ENCODE measurements at places on chromosomes 3 and 15.

DNA sequence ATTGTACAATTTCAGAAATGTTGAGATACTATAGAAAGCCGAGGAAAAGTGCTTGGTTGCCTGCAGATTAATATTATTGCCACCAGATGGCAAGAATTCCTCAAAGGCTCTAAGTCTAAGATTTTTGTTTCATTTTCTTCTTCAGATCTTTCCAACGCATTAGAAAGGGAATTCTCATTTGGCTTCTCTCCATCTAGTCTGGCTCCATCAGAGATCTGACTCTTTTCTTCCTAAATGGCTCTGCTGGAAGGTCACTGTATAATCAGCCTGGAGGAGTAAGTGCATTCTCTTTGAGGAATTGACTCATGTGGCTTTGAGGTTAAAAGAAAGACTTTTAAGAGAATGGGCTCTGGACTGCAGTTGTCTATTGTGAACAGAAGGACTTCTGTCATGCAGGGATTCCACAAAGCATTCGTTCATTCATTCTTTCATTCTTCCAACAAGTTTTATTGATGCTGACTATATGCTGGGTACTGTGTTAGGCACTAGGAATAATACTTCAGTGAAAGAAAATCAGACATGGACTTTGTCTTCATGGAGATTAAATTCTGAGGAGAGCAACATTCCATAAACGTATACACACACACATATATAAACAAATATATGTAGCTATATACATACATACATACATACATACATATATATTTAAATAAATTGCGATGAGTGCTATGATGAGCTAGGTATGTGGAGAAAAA is 55.3 kb downstream of the SLC28A2 start:
- DNase-seq: no peak
- no peak overlapping the region for H3K4me3 ChIP-seq
- H3K27me3 ChIP-seq: no peaks in the 10 kb centered on the region
- H3K4me1 ChIP-seq: no peaks in the 10 kb centered on the region
- H3K27ac ChIP-seq: no peak overlapping the region
- H3K36me3 ChIP-seq: no peaks in the 10 kb centered on the region

GRCh38 chr3:150744041-150744918 is 18.7 kb downstream of the SIAH2 start:
- no peak overlapping the region for H3K4me3 ChIP-seq
- peaks cover 55% of the 10 kb centered on the region for H3K4me1 ChIP-seq

DNA sequence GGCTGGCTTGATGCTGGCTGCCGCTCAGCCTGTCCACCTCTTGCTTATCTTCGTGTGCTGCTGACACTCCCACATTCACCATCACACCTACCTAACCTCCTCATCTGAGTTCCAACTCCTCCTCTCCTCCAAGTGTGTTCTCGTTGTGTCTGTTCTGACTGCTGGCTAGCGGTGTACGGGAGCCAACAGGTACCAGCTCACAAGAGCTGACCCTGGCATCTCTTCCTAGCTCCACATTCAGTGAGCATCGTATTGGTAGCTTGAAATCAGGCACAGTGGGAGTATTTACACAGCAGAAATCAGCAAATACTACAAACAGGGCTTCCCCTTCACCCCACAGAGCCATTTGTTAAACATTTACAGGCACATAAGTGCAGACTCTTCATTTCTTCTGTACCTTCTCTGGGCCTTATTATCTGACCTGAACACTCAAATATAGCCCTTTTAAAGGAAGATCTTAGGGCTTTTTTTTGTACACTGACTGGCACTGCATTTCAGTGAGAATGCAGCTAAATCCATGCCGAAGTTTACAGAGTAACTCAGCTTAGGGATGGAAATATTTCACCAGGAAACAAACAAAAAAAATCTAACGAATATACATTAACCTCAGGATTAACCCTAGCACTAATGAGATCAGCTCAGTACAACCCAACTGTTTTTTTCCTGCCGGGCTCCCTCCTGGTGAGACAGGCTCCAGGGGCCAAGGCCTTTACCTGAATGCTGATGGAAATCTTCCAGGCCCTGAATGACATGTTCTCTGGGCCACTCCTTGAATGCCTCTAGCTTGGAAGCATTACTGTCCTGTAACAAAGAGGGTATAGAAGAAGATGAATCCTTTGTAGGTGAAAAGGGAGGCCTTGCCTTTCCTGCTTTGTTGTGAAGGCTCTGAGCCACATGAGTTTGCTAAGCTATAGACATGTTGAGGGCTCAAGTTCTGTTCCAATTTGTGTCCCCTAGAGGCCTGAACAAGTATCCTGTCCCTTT is 150.5 kb upstream of the LPP start:
- H3K4me1 ChIP-seq: peaks cover 7% of the 10 kb centered on the region
- H3K36me3 ChIP-seq: no peaks in the 10 kb centered on the region
- H3K4me3 ChIP-seq: no peak overlapping the region

DNA sequence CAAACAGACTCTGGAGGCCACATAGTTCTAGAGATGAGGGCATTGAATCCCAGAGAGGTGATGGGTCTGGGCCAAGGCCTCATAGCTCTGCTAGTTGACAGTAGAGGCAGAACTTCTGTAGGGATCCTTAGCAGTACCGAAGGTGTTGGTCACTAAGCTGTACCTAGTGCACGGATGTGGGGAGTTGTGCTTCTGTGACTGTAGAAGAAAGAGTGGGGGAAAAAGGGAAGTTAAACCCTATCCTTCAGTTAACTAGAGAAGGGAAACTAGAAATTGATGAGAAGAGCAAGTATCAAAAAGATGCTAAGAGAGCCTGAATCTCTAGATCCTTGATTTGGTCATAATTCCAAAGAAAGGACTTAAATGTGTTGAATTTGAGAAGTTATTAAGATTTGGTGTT is 186.7 kb downstream of the NFKBIZ start:
- no peak overlapping the region for H3K4me3 ChIP-seq
- DNase-seq: no peak
- H3K36me3 ChIP-seq: no peaks in the 10 kb centered on the region
- H3K4me1 ChIP-seq: no peaks in the 10 kb centered on the region
- H3K27me3 ChIP-seq: no peaks in the 10 kb centered on the region

- H3K36me3 ChIP-seq: no peaks in the 10 kb centered on the region
- no peak for DNase-seq
- H3K27ac ChIP-seq: no peak overlapping the region
These were observed 527.9 kb upstream of the MDFIC2 start for GRCh38 chr3:70840106-70840870.

DNA sequence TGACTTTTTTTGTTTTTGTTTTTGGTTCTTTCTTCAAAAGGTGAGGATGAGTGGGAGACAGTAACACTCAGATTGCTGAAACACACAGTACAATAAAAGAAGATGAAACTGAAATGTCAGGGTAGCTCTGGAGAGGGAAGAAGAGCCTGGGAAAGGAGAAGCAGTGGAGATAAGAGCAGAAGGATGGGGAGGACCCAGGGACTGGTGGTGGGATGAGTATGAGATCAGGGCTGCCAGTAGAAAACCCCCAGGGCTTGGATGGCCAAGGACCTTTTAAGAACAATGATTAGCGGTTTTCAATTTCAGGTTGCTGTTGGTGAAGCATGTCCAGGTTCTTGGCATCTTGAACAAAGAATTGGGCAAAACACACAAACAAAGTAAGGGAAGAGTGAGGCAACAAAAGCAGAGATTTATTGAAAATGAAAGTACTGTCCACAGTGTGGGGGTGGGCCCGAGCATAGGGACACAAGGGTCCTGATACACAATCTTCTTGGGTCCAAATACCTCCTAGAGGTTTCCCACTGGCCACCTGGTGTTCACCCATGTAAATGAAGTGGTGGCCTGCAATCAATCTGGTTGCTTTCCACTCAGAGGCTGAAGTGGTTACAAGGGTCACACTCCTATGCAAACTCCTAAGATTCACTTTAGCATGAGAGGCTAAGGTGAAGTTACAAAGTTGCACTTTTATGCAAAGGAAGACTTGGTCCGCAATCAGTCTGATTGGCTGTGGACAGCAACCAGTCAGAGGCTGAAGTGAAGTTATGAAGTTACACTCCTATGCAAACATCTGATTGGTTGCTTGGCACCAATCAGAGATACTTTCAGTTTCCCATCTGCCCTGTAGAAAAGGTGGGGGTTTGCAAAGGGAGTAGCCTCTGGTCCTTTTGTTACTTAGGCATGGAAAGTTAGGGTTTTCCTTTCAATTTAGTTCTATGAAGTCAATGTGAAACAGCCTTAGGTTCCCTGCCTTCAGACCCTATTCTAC is 26.1 kb upstream of the MFSD1 start:
- H3K27me3 ChIP-seq: no peaks in the 10 kb centered on the region
- H3K36me3 ChIP-seq: no peaks in the 10 kb centered on the region
- no peak overlapping the region for H3K27ac ChIP-seq
- DNase-seq: peak; percentile 21

DNA sequence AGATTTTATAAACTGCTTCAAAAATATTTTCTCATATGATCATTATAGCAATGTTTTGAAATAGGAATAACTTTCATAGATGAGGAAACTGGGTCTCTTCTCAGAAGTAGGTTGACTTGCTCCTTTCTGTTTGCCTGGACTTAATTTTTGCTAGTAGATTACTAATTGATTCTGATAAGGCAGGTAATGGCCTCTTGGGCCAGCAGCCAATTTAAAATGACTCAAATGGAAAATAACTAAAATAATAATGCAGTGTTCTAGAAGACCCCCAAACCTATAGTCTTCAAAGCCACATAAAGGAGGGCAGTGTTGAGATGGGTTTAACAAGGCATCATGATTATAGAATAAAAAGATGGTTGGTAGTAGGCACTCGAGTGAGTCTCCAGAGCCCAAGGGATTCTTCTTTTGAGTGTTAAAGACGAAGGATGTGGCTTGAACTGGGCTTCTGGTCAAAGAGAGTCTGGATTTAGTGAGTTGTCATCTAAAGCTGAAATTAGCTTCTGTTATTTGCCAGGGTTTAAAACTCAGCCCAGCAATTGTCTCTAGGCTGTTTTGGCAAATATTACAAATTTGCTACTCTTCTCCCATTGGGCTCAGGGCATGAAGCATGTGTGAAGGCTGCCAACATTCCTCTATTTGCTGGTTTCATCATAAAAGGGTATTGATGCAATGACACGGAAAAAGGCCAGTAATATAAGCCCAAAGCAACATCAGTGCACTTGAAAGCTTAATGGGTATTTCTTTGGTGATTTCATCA is 297.1 kb upstream of the MEIS2 start:
- DNase-seq: no peak
- no peak overlapping the region for H3K27ac ChIP-seq
- no peak overlapping the region for H3K4me3 ChIP-seq
- H3K27me3 ChIP-seq: no peaks in the 10 kb centered on the region
- no peaks in the 10 kb centered on the region for H3K36me3 ChIP-seq

GRCh38 chr15:29090617-29091466 is 178.8 kb downstream of the NSMCE3 start:
- H3K4me1 ChIP-seq: no peaks in the 10 kb centered on the region
- H3K4me3 ChIP-seq: no peak overlapping the region
- no peak overlapping the region for H3K27ac ChIP-seq
- no peaks in the 10 kb centered on the region for H3K36me3 ChIP-seq
- no peak for DNase-seq

GRCh38 chr3:188605905-188606304 is 451.9 kb downstream of the LPP start:
- H3K27me3 ChIP-seq: no peaks in the 10 kb centered on the region
- peaks cover 10% of the 10 kb centered on the region for H3K4me1 ChIP-seq
- H3K4me3 ChIP-seq: no peak overlapping the region
- H3K27ac ChIP-seq: peak overlapping the region; percentile 64
- H3K36me3 ChIP-seq: peaks cover 15% of the 10 kb centered on the region
- DNase-seq: no peak

GRCh38 chr3:166243511-166243910 is 406.3 kb upstream of the BCHE start:
- H3K36me3 ChIP-seq: no peaks in the 10 kb centered on the region
- no peak overlapping the region for H3K27ac ChIP-seq
- no peaks in the 10 kb centered on the region for H3K4me1 ChIP-seq
- H3K27me3 ChIP-seq: no peaks in the 10 kb centered on the region
- no peak overlapping the region for H3K4me3 ChIP-seq
- DNase-seq: no peak

DNA sequence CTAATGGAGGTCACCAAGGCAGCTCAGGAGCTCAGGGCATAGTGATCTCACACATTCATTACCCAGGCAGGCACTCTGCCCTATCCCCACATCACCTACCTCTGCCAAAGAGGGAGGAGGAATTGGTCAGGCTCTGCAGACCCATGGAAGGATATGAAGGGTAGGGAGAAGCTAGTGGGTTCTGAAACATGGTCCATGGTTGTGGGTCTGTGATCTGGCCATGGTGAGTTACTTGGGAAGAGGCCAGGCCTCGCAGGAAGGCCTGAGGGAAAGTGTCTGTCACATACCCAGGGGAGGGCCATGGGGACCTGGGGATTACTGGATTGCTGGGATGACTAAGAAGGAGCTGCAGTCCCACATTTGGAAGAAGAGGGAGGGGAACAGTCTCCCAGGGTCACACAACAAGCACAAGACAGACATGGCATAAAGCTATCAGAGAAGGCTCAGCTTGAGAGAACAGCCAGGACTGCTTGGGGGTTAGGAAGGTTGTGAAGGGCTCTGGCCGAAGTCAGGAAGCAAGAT is 1.4 kb upstream of the PRSS50 start:
- H3K36me3 ChIP-seq: no peaks in the 10 kb centered on the region
- peak; percentile 88 for DNase-seq
- peaks cover 7% of the 10 kb centered on the region for H3K27me3 ChIP-seq

DNA sequence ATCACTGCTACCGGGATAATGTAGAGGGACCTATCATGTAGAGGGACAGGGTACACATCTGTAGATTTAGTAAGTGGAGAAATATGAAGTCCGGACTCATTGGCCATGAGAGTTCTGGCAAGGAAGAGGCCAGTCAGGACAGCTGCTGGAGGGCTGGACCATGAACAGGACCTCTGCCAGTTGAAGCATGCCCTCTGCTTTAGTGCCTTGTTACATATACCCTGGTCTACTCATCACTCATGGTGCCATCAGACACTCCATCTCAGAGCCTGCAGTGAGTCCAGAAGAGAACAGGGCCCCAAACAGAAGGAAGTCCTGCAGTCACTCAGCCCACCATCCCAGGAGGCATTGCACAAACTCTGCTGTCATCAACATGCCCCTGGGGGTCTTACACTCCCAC is 54.7 kb upstream of the CA12 start:
- no peak for DNase-seq
- no peaks in the 10 kb centered on the region for H3K36me3 ChIP-seq
- H3K4me3 ChIP-seq: no peak overlapping the region
- peaks cover 31% of the 10 kb centered on the region for H3K4me1 ChIP-seq
- peak overlapping the region; percentile 53 for H3K27ac ChIP-seq
